ENCODE measurements at places on chromosomes 11 and 22.

DNA sequence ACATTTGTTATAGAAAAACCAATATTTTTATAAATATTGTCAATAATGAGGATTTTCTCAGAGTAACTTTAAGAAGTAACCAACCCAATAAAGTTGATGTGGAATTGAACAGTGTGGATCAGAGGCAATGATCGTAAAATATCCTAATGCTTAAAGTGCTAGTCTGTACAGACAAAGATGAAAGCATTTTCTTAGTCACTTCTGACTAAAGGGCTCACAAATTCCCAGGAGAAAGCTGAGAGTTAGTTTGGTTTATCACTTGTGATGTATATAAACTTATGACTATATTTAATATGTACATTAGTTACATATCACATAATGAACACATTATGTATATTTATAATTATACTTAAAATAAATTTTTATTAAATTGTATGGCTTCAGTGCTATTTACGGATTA is 25.4 kb upstream of the DDI1 start:
- DNase-seq, result no peak
- H3K36me3 ChIP-seq, result no peaks in the 10 kb centered on the region
- H3K4me1 ChIP-seq, result no peaks in the 10 kb centered on the region
- H3K27ac ChIP-seq, result no peak overlapping the region

GRCh38 chr22:41725510-41726110 is 26.3 kb downstream of the MEI1 start:
- no peaks in the 10 kb centered on the region for H3K36me3 ChIP-seq
- no peaks in the 10 kb centered on the region for H3K4me1 ChIP-seq
- H3K4me3 ChIP-seq, result no peak overlapping the region
- H3K27me3 ChIP-seq, result no peaks in the 10 kb centered on the region
- DNase-seq, result no peak
- no peak overlapping the region for H3K27ac ChIP-seq

GRCh38 chr11:118818130-118818529 is 27.2 kb upstream of the DDX6 start:
- H3K27me3 ChIP-seq, result no peaks in the 10 kb centered on the region
- no peak overlapping the region for H3K27ac ChIP-seq
- H3K36me3 ChIP-seq, result no peaks in the 10 kb centered on the region
- no peak overlapping the region for H3K4me3 ChIP-seq

DNA sequence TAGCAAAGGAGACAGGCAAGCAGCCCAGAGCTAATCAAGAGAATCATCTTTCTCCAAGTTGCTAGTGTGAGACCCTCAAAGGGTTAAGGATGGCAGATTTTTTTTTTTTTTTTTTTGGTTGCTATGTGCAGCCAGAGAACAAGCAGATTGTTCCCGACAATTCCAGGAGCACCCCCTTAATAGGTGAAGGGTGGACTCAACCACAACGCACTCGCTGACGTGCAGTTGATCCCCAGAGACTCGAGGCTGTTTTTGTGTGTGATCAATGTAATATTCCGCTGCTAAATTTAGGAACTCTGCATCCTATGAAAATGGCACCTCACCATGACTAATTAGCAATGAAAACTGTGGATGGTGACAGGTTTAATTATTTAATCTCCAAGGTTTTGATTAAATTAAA is 789.0 kb downstream of the KCNA4 start:
- no peaks in the 10 kb centered on the region for H3K27me3 ChIP-seq
- DNase-seq, result no peak
- H3K4me3 ChIP-seq, result no peak overlapping the region

GRCh38 chr11:5107285-5107684 is 30.9 kb downstream of the OR52A5 start:
- DNase-seq, result no peak
- no peaks in the 10 kb centered on the region for H3K4me1 ChIP-seq
- no peaks in the 10 kb centered on the region for H3K27me3 ChIP-seq
- H3K36me3 ChIP-seq, result no peaks in the 10 kb centered on the region
- no peak overlapping the region for H3K27ac ChIP-seq

DNA sequence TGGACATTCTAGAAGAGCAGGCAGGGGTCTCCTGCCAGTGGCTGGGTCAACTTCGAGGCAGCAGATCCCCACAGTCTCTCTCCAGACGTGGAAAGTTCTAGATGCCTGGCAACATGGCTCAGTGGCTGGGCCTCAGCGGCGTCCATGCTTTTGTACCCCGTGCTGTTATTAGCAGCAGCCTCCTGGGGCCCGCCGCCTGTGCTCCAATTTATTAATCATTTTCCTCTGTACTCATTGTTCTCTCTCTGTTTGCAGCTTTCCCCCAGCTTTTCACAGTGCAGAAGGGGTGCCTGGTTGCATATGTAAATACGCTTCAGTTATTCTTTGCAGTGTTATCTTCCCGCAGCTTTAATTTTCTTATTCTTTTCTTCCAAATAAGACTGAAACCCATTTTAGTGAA is 515.1 kb downstream of the TBC1D22A start:
- H3K27ac ChIP-seq, result no peak overlapping the region
- H3K27me3 ChIP-seq, result no peaks in the 10 kb centered on the region
- no peaks in the 10 kb centered on the region for H3K36me3 ChIP-seq
- H3K4me1 ChIP-seq, result no peaks in the 10 kb centered on the region

DNA sequence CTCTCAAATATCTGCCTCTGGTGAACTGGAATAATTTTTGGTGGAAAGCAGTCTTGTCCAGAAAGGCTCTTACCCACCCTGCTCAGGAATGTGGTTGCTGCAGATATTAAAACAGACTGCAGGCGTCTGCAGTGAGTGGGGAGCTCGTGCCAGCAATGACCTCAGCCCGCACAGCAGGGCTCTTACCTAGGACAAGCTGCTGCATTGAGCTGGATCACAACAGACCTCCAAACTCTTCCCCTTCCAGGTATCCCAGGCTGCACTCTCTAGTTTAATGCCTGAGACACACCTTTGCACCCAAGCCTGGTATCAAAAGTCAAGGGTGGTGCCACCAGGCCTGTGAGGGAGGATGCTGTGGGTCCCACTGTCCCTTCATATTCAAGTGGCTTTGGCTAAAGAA is 69.7 kb upstream of the CDON start:
- DNase-seq, result no peak
- peaks cover 18% of the 10 kb centered on the region for H3K4me1 ChIP-seq
- no peak overlapping the region for H3K27ac ChIP-seq
- no peaks in the 10 kb centered on the region for H3K36me3 ChIP-seq

- H3K4me3 ChIP-seq, result no peak overlapping the region
- H3K4me1 ChIP-seq, result peaks cover 27% of the 10 kb centered on the region
- H3K27ac ChIP-seq, result no peak overlapping the region
These were observed 97.7 kb downstream of the ABTB2 start for GRCh38 chr11:34260072-34260575.

DNA sequence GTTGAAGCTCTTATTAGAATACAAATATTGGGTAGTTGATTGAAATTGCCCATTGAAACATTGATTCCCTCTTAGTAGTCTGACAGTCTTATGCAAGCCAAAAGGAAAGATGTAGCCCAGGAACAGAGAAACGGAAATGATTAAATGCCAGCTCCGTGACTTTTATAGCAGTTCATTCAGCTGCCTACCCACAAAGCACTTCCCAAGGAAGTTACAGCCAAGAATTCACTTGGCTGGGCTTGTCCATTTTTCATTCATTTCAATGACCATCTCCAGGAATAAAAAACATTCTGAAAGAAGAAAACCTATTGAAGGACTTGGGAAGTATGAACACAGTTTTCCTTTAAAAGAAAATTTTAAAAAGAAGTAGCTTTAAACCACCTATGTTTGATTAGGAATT is 62.0 kb downstream of the NCAM1 start:
- H3K27ac ChIP-seq, result no peak overlapping the region
- no peak overlapping the region for H3K4me3 ChIP-seq
- no peaks in the 10 kb centered on the region for H3K27me3 ChIP-seq
- no peak for DNase-seq

- H3K27ac ChIP-seq, result no peak overlapping the region
- peaks cover 18% of the 10 kb centered on the region for H3K4me1 ChIP-seq
- no peaks in the 10 kb centered on the region for H3K36me3 ChIP-seq
- H3K27me3 ChIP-seq, result no peaks in the 10 kb centered on the region
- no peak for DNase-seq
- H3K4me3 ChIP-seq, result no peak overlapping the region
These were observed 4.5 kb upstream of the ZC3H12C start for GRCh38 chr11:110088535-110089344.

DNA sequence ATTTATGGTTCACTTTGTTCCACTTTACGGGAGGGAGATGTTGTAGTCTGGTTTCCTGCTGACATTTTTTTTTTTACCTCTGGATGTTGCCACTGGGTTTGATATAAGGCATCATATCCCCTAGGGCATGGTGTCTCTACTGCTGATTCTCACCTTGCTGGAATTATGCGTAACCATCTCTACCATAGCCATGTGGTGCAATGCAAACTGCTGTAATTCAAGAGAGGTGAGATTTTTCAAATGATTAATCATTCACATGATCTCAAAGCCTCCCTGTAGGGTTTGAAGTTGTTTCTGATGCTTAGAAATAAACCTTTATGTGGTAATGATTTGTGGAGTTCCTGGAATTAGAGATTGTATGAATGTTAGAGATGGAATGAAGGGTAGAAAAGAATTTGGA is 13.0 kb downstream of the MS4A3 start:
- no peaks in the 10 kb centered on the region for H3K27me3 ChIP-seq
- H3K4me3 ChIP-seq, result no peak overlapping the region
- H3K27ac ChIP-seq, result no peak overlapping the region
- no peaks in the 10 kb centered on the region for H3K4me1 ChIP-seq

DNA sequence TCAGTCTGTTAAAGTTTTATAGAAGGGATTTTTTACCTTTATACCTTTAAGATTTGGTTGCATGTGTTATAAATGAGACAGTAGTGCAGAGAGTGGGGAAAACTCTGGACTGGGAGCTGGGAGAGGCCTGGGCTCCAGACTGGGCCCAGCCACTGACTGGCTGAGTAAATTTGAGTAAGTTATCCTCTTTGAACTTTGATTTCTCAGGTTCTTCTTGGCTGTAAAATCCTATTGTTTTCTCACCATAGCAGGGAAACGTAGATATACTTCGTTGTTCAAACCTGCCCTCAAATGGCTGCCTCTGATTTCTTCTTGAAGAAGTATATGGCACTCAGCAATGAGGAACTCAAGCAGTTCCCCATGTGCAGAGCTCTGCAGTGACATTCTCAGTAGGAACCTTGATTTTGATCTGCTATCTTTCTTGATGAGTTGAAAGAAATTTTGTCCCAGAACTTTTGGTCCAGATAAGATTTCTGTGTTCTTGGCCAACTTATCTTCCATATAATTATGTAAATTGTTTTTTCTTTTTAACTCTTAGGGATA is 8.8 kb downstream of the BMAL1 start:
- no peaks in the 10 kb centered on the region for H3K27me3 ChIP-seq
- no peak overlapping the region for H3K4me3 ChIP-seq
- peaks cover 7% of the 10 kb centered on the region for H3K4me1 ChIP-seq
- H3K36me3 ChIP-seq, result no peaks in the 10 kb centered on the region
- DNase-seq, result no peak
- no peak overlapping the region for H3K27ac ChIP-seq

DNA sequence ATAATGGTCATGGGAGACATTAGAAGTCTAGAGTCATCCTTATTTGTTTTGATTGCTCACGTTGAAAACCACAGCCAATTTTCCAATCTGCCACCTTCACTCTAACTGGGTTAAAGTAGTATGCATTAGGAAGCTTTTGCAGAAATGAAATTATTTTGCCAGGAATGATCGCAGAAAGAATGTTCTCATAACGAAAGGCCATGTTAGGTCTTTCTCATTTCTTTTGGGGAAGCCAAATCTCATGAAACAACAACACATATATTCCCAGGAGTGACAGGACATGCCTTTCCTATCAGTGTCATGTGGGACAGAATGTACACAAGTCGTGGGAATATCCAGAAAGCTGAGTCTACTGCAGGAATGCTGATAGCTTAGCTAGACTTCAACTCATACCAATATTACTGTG is 386.3 kb downstream of the AASDHPPT start:
- no peak overlapping the region for H3K4me3 ChIP-seq
- H3K4me1 ChIP-seq, result peaks cover 21% of the 10 kb centered on the region
- no peaks in the 10 kb centered on the region for H3K36me3 ChIP-seq
- H3K27me3 ChIP-seq, result no peaks in the 10 kb centered on the region
- no peak for DNase-seq
- H3K27ac ChIP-seq, result peak overlapping the region; percentile 2

GRCh38 chr11:62708793-62709192 is 1.3 kb downstream of the GNG3 start:
- peaks cover 26% of the 10 kb centered on the region for H3K36me3 ChIP-seq
- H3K4me3 ChIP-seq, result peak overlapping the region; percentile 63
- peaks cover 45% of the 10 kb centered on the region for H3K4me1 ChIP-seq
